Cardiac fibroblast (primary cell): ENCODE measurements at places on chromosomes 6 and 20.

DNA sequence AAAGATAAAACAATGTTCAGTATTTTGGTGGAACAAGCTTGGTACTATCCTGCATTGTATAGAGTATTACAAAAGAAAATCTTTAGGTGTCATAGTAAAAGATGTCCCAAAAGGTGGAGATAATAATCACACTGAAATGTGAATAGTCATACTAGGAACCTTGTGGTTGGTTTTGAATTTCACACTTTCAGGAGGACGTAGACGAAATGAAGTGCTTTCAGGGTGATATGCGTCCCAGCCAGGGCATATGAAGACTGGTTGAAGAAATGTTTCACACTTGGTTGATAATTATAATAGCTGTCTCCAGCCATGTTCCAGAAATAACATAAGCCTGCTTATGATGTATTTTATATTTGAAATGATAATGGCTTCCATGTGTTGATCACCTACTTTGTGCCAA lies 60.4 kb downstream of the SCAND1 start:
- DNase-seq = no peak

- DNase-seq = no peak
Observed at GRCh38 chr6:53133961-53134360, 14.7 kb downstream of the GCM1 start.

- no peak for DNase-seq
Observed at GRCh38 chr6:2793534-2794151, 28.4 kb downstream of the WRNIP1 start.

- no peak for DNase-seq
Observed at GRCh38 chr6:13262302-13263230, 65.8 kb downstream of the TBC1D7 start.

DNA sequence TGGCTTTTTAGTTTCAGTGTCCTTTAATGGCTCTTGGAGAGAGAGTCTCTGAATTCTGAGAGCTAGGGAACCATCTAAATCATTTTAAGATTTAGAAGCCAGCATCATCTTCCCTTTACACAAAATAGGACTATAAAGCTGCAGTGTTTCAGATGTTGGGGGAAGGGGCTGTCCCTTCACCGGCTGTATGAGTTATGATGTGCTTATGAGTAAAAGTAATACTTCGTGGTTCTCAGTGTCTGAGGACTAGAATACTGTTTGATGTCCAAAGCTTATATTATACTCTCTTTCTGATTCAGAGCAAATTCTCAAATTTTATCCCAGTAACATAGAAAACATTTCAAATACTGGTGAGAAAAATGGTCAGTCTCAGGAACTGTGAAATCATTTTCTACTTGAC lies 63.5 kb upstream of the FAM8A1 start:
- DNase-seq = no peak

DNA sequence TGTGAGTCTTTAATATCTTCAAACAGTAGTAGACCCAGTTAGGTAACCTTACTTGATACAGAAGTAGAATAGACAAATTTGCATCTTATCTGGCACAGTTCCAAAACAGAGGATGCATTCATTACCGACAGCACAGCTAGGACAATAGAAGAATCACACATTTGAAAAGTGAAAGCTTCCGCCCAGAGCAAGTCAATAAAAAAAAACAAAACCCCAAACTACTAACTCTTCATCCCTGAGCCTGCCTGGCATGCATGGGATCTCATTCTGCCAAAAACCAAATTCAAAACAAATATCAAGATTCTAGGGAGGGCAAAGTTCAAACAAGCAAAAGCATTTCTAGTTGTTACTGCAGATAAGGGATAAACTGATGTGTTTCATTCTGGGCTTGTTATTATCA lies 235.4 kb downstream of the BTBD9 start:
- DNase-seq = no peak

GRCh38 chr20:54355631-54356280 lies 119.6 kb upstream of the DOK5 start:
- DNase-seq = peak; percentile 47

DNA sequence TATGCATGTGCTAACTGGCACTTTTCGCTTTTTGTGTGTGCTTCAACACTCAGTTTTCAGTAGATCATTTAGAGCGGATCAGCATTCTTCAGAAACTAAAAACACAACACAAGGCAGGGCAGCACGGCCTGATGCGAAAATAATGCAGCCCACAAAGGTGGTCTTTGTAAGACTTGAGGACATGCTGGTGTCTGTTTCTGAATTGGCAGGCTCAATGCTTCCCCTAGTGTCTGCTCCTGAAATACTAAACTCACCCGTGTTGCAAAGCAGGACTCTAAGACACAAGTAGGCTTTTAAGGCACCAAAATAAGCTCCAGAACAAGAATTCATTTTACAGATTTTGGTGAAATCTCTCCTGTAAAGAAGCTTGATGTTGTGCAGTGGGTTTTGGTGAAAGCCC lies 676.5 kb downstream of the TENT5A start:
- peak; percentile 11 for DNase-seq

DNA sequence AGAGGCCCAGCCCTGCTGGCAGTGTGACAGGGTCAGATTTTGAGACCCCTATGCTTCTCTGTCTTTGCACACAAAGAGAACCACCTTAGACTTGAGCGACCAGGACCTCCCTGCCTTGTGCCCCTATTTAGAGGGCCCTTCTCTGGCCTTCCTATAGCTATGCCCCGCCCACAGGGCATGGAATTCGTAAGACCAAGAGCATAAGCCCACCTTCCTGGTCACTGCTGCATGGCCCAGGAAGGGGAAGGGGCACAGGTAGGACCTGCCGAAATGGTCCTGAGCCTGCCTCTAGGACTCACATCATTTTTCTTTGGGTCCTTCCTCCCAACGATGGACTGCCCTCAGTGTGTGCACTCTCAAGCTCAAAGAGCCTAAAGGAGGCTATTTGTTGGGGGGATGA lies 65.1 kb upstream of the SRSF6 start:
- no peak for DNase-seq

- no peak for DNase-seq
Observed at GRCh38 chr6:209432-210103, 82.7 kb upstream of the DUSP22 start.

DNA sequence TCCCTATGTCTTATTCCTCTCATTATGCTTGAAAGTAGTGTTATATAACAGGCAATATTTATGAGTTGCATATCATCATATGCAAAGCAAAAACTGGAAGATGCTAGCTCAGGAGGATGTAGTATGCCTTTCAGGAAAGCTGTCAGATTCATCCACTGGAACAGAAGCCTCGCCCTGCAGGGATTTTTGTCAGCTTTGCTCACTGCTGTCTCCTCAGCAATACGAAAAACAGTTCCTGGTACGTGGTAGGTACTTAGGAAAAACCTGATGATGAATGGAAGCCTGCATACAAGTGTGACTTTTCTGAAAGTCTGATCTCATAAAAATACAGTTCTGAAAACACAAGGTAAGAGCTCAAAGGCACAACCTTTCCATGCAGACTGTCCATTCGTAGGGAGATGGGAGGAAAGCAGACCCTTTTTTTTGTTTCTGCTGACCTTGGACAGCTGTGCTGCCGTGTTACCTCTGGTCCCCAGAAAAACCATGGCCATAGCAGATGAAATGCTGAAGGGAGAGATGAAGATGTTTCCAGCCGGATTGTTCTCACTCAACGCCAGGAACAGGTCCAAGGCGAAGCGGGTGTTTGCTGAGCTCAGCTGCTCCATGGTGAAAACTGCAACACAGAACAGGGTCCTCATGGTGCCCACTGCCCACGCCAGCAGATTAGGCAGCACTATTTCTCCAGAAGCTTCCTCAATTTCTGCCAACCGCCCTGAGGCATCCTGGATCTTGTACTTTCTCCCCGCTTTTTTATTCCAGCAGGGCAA lies 1.5 kb downstream of the SERPINB1 start:
- DNase-seq = no peak

GRCh38 chr20:41468994-41469600 lies 102.5 kb upstream of the EMILIN3 start:
- no peak for DNase-seq

GRCh38 chr20:32157611-32158010 lies 48.1 kb downstream of the TM9SF4 start:
- DNase-seq = no peak

GRCh38 chr6:168239044-168239773 lies 80.4 kb downstream of the DACT2 start:
- DNase-seq = peak; percentile 55

DNA sequence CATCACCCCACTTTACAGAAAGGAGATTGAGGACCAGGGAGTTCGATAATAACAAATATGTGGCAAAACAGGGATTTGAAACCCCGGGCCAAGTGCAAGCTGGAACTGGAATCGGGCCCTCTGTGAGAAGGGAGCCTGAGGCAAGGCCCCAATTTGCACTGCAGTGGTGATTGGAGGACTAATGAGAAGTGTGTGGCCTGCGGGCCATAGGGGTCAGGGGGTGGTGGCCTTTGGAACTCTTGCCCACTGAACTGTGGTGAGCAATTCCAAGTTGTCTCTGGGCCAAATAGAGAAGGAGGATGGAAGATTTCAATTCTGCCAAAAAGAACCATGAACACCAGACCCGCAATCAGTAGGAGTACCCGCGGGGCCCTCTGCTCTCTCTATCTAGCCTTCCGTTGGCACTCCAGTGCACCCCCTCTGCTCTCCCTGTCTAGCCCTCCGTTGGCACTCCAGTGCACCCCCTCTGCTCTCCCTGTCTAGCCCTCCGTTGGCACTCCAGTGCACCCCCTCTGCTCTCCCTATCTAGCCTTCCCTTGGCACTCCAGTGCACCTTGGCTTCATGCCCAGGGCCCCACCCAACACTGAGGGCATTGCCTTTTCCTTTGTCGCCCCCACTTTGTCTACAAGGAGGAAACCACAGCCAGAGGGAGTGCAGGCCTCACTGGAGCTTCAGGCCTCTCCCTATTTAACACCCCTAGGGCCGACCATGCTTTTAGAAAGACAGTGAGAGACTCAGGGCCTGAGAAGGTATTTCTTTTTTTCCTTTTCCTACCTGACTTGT lies 6.0 kb upstream of the PTPRA start:
- DNase-seq = no peak

DNA sequence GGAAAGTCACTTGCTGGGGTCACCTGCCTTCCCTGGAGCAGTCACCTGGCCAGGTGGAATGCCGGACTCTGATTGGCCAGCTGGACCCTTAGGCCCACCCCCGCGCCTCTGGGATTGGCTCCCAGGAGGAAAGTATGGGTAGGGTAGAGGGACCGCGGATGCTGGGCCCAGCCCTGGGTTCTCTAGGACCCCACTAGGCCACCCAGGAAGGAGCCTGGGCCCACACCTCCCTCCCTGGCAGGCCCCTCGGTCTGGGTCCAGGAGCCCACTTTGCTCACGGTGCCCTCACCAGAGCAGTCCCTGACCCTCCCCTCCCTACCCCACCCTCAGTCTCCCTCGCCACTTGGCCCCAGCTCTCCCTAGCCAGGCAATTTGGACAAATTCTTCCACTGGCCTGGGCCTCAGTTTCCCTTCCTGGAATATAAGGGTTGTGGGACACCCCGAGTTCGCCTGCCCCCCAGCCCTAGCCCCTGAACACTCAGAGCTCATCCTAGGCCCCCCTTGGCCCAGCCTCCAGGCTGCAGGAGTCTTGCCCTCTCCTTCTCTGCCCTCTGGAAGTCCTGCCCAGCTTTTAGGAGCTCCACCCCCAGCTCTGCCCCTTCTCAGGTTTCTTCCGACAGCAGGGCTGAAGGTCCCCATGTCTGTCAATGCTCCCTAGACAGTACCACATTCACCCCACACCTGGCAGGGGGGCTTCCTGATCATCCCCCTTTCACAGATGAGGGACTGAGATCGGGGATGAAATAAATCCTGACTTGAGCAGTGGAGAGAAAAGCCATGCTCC lies 299.6 kb downstream of the TAF4 start:
- DNase-seq = no peak

GRCh38 chr6:151021896-151022295 lies 156.4 kb downstream of the MTHFD1L start:
- DNase-seq = peak; percentile 31

DNA sequence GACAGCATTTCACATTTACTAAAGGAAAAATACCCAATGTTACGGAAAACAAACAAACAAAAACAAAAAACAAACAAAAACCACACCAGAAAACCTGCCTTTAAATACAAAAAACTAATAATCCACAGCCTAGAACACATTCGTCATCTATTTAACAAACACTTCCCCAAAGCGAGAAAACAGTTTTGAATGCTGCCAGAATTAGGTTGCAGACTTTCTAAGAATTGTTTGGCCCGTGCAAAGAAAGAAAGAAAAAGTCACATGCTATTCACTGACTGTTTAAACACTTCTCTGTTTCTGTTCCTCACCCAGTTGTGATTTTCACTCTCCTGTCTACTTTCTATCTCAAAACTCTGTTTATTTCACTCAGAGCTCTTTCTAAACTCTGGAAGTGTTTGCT lies 52.5 kb downstream of the BCAS1 start:
- no peak for DNase-seq

DNA sequence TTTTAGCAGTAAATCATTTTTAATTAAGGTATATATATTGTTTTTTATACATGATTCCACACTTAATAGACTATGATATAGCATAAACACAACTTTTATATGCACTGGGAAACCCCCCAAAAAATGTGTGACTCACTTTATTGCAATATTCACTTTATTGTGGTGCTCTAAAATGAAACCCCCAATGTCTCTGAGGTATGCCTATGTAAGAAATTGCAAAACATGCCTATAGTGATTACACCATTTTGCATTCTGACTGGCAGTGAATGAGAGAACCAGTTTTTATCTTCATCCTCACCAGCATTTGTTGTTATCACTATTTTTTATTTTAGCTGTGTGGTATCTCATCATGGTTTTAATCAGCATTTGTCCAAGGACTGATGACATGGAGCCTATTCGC lies 8.5 kb upstream of the CST11 start:
- DNase-seq = peak; percentile 9

DNA sequence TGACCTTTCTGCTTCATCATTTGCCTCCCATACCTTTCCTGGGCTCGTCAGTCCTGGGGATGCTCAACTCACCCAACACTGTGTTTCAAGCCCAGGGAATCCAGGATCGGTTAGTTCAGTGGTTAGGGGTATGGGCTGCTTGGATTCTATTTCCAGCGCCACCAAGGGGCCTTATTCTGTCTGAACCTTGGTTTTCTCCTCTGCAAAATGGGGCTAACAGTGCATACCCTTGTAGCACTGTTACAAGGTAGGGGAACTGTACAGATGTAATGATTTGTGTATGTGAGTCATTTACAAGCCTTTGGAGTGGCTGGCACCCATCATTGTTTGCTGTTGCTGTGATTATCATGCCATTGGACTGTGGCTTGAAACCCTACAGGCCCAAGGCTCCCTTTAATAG lies 14.5 kb upstream of the CSNK2A1 start:
- DNase-seq = no peak

DNA sequence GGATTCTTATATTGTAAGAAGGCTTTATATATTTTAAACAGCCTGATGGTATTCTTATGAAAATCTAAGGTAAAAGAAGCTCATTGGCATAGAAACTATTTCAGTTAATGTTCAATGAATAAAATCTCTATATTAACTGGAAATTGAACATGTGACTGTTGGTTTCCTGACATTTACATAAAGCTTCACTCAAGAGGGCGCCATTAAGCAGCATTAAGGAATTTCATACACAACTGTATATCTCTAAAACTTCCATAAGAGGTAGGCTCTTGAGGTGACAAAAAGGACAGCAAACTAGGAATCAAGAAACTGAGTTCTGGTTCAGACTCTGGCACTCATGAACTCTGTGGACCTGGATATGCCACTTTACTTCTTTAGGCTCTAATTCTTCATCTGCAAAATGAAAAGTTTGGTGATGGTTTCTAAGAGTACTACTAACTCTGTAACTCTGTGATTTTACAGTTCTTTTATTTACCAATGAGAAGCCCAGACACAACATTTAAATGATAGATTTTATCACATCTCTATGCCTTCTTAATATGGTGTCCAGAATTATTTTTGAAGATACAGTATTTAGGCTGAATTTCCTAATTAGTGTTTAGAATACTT lies 147.5 kb downstream of the FLRT3 start:
- peak; percentile 37 for DNase-seq
